Trophoblast cell (in vitro differentiated cells and primary cell): ENCODE measurements at places on chromosomes 12 and 14.

GRCh38 chr12:67792185-67792584 lies 143.6 kb downstream of the DYRK2 start:
- DNase-seq: no peak

- DNase-seq: no peak
Observed at GRCh38 chr14:96625426-96625985, 123.3 kb downstream of the PAPOLA start.

GRCh38 chr14:80477388-80478160 lies 266.3 kb upstream of the DIO2 start:
- DNase-seq: no peak

DNA sequence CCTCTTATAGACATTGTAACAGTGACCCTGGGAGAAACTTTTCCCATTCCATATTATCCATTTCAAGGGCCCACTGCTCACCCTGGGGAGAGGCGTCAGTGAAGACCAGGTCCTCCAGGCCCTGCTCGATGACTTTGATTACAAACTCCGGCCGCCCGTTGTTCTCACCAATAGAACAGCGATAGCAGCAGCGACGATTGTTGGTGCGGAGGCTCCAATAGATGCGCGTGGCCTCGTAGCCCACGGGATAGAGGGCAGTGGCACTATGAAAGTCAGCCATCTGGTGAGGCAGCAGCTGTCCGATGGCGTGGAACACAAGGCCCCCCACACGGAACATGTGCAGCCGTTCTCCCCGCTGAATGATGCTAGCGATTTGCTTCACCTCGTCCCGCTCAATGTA lies 7.5 kb upstream of the PRKAG1 start:
- DNase-seq: no peak

GRCh38 chr12:83996671-83997070 lies 915.9 kb downstream of the SLC6A15 start:
- DNase-seq: no peak

DNA sequence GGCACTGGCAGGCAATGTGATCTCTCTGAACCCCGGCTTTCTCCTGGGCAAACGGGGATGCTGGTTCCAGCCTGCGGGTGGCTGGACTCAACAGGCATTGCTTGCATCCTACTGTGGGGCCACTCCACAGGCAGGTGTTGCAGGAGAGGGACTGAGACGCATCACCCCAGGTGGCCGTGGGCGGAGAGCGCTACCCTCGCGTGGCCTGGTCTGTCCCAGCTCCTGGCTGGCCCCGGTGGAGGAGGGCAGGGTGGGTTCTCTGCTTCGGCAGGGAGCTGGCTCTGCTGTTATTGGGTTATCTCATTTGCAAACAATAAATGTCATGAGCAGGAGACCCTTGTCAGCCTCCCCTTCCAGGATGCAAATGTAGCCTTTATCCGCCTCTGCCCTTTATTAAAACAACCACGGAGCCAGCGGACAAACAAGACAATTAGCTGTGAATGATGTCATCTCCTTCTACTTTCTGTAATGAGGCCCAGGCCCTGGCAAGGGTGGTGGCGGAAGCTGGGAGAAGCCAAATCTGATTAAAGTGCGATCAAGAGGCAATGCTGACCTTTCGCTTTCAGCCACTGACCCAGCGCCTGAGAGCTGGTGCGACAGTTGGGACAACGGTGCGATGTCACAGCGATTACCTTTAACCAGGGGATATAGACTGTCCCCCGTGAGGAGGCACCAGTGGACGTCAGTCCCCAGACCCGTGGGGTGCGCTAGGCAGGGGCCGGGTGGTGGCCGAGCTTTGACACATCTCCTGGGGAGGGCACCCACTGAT lies 161.8 kb downstream of the KIF26A start:
- no peak for DNase-seq

DNA sequence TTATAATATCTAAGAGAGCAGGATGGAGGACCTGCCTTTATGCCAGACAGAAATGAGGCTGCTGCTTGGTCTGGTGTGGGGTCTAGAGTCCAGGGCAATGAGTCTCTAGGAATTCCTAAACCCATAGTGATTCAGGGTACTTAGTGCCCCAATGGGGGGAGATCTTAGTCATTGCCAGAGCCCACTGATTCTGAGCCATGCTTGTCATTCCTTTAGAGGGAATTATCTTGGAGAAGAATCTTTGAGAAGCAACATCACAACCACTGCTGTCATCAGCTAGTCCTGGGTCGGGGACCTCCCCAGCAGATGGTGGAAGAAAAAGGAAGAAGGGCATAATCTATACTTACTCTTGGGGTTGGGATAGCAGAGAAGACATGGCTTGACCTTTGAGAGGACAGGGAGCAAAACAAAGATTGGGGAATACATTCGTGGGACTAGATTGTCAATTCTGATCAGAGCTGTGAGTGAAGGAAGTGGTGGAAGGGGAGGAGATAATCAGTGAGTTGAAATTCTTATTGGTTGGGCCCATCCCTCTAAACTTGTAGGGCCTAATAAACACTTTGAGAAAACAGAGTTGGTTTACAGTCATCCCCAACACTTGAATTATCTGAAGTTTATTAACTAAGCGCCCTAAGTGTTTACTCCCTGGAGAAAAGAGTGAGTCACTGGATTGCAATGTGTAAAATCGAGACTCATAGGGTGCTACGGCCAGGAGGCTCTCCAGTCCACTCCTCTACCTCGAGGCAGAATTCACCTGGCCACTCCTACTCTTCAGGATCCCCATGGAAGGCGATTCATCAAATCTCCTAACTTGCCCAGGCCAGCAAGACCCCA lies 3.0 kb upstream of the KRT3 start:
- peak; percentile 71 for DNase-seq

GRCh38 chr14:93042968-93043940 lies 72.5 kb downstream of the ITPK1 start:
- peak; percentile 93 for DNase-seq

DNA sequence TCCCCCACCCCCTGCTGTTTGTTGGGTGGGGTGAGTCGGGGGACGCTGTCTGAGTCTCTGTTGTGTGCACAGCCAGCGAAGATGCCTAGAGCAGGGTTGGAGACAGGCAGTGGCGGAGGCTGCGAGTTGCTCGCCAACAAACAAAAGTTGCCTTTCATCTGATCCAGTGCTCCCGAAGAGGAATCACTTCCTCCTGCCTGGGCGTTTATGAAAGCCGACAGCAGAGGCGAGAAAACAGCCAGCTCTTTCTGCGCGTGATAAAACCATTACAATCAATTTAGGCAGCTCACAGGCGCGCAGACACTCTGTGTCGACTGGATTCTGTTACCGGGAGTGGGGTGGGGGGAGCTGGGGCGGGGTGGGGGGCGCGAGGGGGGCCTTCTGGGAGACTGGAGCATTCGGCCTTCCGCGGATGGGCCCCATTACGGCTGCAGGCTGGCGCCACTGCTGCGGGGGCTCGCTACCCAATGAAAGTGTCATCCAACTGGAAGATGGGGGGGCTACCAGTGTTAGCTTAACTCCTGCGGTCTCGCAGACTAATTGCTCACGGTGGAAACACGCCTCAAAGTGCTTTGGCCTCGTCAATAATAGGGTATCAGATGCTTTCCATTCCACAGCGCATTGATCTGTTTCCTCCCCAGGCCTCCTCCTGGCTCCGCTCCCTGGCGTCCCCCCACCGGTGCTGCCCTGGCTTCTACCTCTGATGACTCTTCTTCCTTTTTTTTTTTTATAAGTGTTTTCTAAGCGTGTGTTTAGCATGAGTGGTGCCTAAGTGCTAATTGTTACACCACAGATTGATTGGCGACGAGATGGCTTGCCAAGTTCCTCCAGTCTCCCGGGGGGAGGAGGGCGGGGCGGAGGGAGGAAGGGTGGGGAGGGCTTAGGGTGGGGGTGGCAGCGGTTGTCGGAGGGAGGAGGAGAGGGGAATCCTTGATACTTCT lies 678.4 kb downstream of the MED13L start:
- DNase-seq: no peak

DNA sequence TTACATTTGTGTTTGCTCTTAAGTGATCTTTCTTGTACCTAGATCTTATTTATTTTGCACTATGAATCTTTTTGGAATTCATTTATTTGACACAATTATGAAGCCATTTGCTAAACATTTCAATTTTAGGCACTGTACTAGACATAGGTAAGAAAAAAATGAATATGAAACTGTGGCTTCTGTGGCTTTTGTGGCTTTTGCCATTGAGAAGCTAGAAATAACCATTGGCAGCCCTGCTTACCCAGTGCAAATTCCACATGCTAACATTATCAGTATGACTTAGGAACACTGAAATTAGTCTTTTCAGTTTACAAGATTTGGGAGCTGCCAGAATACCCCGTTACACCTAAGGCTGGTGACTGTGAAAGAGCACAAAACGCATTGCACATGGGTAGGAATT lies 60.1 kb downstream of the FSCB start:
- DNase-seq: no peak

DNA sequence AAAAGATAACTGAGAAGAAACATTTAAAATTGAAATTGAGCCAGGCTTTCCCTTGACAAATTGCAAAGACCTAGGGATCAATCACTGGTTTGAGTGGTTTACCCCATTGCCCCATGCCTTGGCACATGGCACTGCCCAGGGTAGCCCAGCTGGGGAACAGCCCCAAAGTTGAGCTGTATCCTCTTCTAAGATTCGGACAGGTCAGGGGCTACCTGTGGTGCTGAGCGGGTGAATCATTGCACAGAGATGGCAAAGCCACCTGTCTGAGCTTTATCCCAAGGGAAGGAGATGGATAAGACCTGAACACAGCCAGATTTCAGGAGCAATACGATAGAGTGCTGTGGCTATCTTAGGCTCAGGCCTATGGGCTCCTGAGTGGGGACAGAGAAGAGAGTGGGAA lies 7.0 kb downstream of the IFI27L2 start:
- no peak for DNase-seq

- DNase-seq: no peak
Observed at GRCh38 chr12:108745641-108746040, 14.3 kb upstream of the CORO1C start.

- no peak for DNase-seq
Observed at GRCh38 chr12:101634724-101635123, 40.0 kb downstream of the MYBPC1 start.

GRCh38 chr12:26434299-26435068 lies 239.1 kb downstream of the SSPN start:
- DNase-seq: peak; percentile 71

DNA sequence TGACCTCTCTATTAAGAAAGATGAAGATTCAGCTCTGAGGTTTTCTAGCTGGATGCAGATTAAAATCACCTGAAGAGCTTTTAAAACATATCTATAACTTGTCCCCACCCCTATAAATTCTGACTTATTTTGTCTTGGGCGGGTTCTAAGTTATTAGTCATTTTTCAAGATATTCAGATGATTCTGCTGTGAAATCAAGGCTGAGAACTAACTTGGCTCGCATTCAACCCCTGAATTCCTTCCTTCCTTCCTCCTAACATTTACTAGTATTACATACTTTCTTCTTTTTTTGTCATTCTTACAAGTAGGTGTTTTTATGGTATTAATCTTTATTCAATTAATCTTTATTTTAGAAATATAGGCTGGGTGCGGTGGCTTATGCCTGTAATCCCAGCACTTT lies 55.4 kb downstream of the SSPN start:
- DNase-seq: no peak

DNA sequence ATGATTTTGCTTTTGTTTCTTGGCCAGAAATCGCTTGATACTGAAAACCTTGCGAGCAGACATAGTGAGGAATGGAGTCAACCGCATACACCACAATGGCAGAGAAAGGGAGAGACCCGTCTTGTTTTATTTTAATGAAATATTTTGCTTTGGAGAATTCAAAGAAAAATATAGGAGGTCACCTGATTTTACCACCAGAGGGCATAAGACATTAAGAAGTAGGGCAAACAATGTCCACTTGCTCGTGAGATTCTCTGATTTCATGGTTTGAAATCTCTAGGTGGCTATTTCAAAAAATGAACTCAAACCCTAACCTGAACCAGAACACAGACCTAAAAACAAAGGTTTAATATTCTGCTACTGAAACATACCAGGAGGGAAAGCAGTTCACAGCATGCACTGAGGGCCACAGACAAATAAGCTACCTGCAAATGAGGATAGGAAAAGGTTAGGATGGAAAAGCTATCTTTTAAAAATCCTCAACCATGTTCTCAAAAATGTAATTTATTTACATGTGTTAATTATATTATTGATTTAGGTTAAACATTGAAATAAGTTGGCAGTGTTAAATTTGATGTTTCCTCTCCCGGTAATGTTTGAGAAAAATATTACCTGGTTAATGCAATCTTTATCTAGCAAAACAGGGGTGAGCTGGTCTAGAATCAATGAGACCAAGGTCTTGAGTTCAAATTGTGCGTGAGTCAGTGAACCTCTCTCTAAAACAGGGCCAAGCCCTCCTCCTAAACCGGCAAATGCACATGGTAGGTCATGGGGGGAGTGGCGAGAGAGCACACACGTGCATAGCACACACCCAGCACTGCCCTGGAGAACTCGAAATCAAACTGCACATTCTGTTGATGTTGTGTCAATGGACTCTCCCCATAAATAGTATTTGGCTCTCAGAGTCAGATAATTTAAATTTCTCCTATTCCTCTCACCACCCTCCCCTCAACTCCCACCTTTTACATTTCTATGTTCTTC lies 12.5 kb downstream of the IFNG-AS1 start:
- DNase-seq: peak; percentile 40

GRCh38 chr12:10243818-10244520 lies 31.3 kb downstream of the GABARAPL1 start:
- DNase-seq: no peak

GRCh38 chr14:100528962-100529560 lies 58.2 kb downstream of the BEGAIN start:
- DNase-seq: no peak

- DNase-seq: no peak
Observed at GRCh38 chr12:59708484-59708883, 112.7 kb downstream of the SLC16A7 start.

- DNase-seq: no peak
Observed at GRCh38 chr14:81263777-81264410, 43.1 kb upstream of the GTF2A1 start.

- no peak for DNase-seq
Observed at GRCh38 chr12:107029081-107029480, 42.1 kb upstream of the MTERF2 start.

- DNase-seq: no peak
Observed at GRCh38 chr14:102927878-102928411, 5.5 kb downstream of the AMN start.

DNA sequence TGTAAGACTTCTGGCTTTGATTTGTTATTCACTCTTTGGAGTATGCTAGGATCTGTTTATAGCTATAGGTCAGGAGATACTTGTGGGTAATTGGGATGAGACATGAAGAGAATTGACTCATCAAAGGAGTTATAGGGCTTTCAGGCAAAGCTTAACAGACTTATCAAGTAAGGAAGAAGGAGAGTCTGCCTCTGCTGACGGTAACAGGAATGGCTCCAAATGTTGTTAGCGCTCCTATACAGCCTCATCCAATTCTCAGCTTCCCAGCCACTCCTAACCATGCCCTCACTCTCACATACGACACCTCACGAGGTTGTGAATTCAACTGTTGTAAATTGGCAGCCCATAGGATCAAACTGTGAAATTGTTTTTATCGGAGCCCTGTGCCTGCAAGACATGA lies 140.5 kb downstream of the KCNA5 start:
- no peak for DNase-seq

GRCh38 chr12:4909734-4910501 lies at the start of gene KCNA1:
KCNA1 (plus strand) TSS chr12:4909905; CDS start chr12:4911379, 1,474 bp downstream.
- no peak for DNase-seq
